ENCODE measurements at places on chromosomes 3 and 15.
A peak's percentile ranks its signal among the peaks of the same experiment; 100 is the strongest.

- DNase-seq, result no peak
Measured at GRCh38 chr3:32992310-32992686, 40.9 kb downstream of the CCR4 start.

GRCh38 chr3:170633573-170633972, 47.7 kb upstream of the SLC7A14 start:
- DNase-seq, result no peak

GRCh38 chr15:98604983-98605382, 43.4 kb upstream of the IGF1R start:
- no peak for DNase-seq

GRCh38 chr3:98741121-98741716, 21.9 kb upstream of the ST3GAL6 start:
- peak; percentile 64 for DNase-seq

DNA sequence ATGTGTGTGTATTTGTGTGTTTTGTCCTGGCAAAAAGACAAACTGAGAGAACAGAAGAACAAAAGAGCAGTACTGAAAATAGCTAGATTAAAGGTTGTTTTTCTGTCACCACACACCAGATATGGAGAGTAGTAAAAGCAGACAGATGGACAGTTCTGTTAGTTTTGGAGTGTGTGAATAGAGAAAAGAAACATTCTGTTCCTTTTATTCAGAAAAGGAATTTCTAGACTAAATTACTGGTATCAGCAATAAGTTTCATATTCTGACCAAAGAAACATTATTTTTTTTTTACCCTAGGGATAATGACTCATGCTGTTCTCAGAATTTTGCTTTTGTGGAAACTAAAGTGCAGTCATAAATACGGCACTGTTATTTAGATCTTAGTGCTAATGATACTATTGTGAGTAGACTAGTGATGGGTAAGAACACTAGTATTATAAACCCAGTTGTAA, 32.9 kb downstream of the PIK3CA start:
- DNase-seq, result peak; percentile 81

DNA sequence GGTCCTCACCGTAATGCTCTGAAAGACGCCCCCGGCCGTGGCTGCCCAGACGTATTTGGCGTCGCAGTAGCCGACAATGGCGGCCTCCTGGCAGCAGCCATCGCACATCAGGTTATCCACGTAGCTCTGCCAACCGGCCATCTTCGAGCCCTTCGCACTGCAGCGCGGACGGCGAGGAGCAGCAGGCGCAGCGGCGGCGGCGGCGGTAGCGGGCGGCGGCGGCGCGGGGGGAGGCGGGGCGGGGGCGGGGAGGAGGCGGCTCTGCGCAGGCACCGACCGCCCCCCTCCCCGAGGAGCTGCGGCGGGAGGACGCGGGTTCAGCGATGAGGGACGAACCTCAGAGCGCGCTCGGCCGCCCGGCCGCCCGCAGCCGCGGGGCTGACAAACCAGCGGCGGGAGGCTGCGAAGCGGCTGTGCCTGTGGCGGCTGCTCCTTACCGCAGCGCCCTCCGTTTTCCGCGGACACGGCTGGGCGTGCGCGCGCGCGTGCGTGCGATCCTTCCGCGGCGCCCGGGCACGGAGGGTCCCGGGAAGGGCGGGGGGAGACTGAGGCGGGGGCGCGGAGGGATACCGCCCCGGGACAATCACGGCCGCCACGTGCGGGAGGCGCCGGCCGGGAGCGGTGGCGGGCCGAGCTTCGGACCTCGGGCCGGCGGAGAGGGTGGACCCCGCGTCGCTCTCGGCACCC, at the start of gene PFN2:
TSS of gene PFN2 (minus strand) at position 180 of the 687 bp plus-strand sequence. CDS start at position 141, 39 bp downstream.
- DNase-seq, result peak; percentile 84

GRCh38 chr3:169218314-169218983, 445.1 kb downstream of the MECOM start:
- peak; percentile 66 for DNase-seq

GRCh38 chr3:185931777-185932612, 5.8 kb downstream of the TRA2B start:
- DNase-seq, result no peak

GRCh38 chr3:26799679-26800317, 177.2 kb downstream of the LRRC3B start:
- no peak for DNase-seq

DNA sequence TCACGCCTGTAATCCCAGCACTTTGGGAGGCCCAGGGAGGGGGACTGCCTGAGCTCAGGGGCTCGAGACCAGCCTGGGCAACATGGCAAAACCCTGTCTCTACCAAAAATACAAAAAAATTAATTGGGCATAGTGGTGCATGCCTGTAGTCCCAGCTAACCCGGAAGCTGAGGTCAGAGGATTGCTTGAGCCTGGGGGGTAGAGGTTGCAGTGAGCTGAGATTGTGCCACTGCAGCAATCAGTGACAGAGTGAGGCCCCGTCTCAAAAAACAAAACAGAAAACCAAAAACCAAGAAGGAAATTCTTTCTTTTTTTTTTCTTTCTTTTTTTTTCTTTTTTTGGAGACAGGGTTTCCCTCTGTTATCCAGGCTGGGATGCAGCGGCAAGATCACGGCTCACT, 3.5 kb downstream of the SPATA12 start:
- DNase-seq, result no peak

DNA sequence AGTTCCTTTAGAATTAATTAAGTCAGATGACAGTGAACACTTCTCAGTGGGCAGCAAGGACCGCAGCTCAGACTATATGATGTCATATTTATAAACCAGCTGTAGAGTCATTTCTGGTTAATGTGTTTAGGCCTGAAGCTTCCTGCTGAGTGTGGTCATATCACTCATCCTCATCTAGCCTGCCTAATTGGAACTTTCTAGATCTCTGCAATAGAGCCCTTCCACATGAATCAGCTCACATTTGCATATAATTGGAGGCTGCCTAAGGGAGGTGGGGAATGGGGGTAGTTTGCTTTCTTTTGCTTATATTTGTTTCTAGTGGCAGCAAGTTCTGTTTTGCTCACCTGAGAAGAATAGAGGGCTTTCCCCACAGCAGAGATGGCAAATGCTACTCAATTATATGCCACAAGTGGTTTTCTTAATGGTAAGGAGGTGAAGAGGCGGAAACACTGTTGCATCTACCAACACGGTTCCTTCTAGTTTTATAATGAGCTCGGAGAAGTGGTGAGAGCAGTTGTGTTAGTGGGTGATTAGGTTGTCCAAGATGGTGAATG, 148.1 kb downstream of the KLHL25 start:
- peak; percentile 53 for DNase-seq

GRCh38 chr3:20905210-20905805, 719.3 kb upstream of the SGO1 start:
- DNase-seq, result no peak

GRCh38 chr3:138890555-138891187, 55.9 kb upstream of the PIK3CB start:
- DNase-seq, result no peak

GRCh38 chr15:77507911-77508310, 87.2 kb downstream of the HMG20A start:
- peak; percentile 38 for DNase-seq

DNA sequence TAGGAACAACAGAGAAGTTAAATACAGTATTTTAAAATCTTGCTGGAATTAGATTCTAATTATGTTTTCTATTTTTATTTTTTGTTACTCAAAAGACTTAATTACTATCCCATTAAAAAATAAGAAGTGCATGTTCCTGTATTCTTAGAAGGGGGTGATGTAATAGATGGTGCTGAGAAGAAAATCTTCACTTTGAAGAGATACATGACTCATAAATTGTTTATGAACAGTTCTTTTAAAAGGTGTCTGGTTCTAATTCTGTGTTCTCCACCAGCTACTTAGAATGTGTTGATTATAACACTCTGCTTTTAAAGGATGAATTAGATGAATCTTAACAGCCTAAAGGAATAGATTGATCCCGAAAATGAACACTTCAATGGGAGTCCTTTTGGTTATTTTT, 8.2 kb downstream of the RCN2 start:
- DNase-seq, result no peak

Measured in fibroblast of skin of back (primary cell).